ENCODE measurements at places on chromosomes 1 and 21.

DNA sequence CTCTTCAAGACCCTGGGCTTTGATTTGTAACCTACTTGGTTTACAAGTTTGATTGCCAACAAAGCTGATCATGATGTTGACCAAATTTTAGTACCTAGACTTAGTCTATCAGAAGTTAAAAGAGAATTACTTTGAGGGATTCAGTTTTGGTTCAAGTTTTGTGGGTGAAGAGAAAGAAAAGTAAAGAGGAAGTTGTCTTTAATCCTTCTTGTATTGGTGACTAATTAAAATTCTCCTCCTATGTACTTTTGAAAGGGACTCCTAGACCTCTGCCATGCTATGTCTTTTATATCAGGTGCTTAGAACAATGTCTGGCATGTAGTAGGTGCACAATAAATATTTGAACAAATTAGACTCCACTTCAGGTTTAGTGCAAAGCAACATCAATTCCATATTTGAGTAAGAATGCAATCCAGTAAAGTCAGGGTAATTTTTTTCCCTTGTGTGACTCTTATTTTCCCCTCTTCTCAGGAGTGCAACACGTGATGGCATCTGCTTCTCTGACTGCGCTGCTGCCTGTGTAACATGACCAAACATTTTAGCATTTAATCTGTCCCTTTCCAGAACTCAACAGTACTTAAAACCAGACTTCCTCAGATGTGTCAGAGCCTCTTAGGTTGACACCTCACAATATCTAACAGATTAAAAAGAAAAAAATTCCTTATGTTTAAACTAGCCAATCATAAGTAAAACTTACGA lies 41.1 kb upstream of the KCNQ4 start:
- DNase-seq, result no peak

DNA sequence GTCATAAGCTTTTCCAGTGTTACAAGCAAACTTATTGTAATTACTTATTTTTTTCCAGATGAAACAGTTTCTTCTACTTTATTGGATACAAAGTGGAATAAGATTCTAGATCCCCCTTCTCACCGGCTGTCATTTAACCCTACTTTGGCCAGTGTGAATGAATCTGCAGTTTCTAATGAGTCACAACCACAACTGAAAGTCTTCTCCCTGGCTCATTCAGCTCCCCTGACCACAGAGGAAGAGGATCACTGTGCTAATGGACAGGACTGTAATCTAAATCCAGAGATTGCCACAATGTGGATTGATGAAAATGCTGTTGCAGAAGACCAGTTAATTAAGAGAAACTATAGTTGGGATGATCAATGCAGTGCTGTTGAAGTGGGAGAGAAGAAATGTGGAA lies 95.5 kb downstream of the ZFYVE9 start:
- no peak for DNase-seq

DNA sequence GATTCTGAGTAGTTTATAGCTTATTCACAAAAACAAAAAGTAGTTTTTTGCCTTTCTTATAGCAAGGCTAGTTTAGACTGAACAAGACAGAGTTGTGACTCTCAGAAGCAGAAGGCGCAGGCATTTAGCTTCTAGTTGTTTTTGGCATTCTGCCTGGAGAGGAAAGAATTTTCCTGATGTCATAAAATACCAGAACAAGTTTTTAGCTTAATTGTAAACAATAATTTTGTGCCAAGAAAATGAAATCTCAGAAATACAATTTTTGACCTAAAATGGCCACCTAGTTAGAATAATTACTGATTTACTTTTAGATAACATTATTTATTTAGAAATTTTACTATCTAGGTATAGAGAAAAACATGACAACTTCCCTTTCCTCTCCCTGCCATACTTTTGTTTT lies 1.0 kb downstream of the DNAJB4 start:
- DNase-seq, result no peak

GRCh38 chr1:119316870-119317416 lies 51.6 kb upstream of the HAO2 start:
- DNase-seq, result no peak

- no peak for DNase-seq
Measured at GRCh38 chr1:165845992-165846748, 18.8 kb downstream of the UCK2 start.
